ENCODE measurements at places on chromosomes 3 and 15. TPM values are rescaled to one million over a fixed set of nuclear protein-coding genes. Genes with fewer than 3 reads are reported as not detected.

GRCh38 chr15:23073890-23074646 is 34.7 kb upstream of the TUBGCP5 start:
- no peaks in the 10 kb centered on the region for H3K36me3 ChIP-seq
- no peak overlapping the region for H3K4me3 ChIP-seq
- H3K27ac ChIP-seq = no peak overlapping the region
- DNase-seq = no peak
- H3K4me1 ChIP-seq = no peaks in the 10 kb centered on the region
- no peaks in the 10 kb centered on the region for H3K27me3 ChIP-seq

- no peak overlapping the region for H3K4me3 ChIP-seq
- H3K36me3 ChIP-seq = no peaks in the 10 kb centered on the region
- H3K27me3 ChIP-seq = no peaks in the 10 kb centered on the region
- DNase-seq = no peak
- no peaks in the 10 kb centered on the region for H3K4me1 ChIP-seq
Measured at GRCh38 chr3:156728267-156728985, 54.0 kb downstream of the TIPARP start.

- H3K27me3 ChIP-seq = no peaks in the 10 kb centered on the region
- peak; percentile 62 for DNase-seq
- no peaks in the 10 kb centered on the region for H3K36me3 ChIP-seq
- H3K4me1 ChIP-seq = no peaks in the 10 kb centered on the region
- H3K27ac ChIP-seq = no peak overlapping the region
Measured at GRCh38 chr3:128133273-128133883, 9.8 kb upstream of the RUVBL1 start.

DNA sequence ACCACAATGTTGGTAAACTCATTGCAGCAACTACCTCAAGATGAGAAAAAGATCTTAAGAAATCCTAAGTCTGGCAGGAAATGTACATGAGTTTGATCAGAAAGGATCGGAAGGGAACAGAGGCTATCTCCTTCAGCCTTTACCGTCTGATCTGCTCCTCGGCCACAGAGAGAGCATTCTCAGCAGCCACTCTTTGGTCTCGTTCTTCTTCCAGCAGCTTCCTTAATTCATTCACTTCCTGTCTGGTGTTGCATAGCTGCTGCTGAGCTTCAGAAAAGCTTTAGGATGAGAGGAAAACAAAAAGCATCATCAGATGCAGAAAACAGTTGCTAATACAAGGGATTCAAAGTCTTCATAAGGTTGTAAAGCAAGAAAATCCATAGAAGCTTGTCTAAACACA is 6.6 kb upstream of the HCLS1 start:
- peaks cover 11% of the 10 kb centered on the region for H3K36me3 ChIP-seq
- no peaks in the 10 kb centered on the region for H3K27me3 ChIP-seq
- DNase-seq = no peak
- H3K27ac ChIP-seq = no peak overlapping the region

GRCh38 chr3:156670652-156671051 is 3.7 kb upstream of the TIPARP start:
- H3K27ac ChIP-seq = no peak overlapping the region
- H3K27me3 ChIP-seq = no peaks in the 10 kb centered on the region
- H3K36me3 ChIP-seq = no peaks in the 10 kb centered on the region
- peaks cover 2% of the 10 kb centered on the region for H3K4me1 ChIP-seq
- no peak overlapping the region for H3K4me3 ChIP-seq

- no peaks in the 10 kb centered on the region for H3K27me3 ChIP-seq
- H3K36me3 ChIP-seq = no peaks in the 10 kb centered on the region
- H3K4me3 ChIP-seq = no peak overlapping the region
Measured at GRCh38 chr15:47376190-47376589, 341.1 kb upstream of the SEMA6D start.

DNA sequence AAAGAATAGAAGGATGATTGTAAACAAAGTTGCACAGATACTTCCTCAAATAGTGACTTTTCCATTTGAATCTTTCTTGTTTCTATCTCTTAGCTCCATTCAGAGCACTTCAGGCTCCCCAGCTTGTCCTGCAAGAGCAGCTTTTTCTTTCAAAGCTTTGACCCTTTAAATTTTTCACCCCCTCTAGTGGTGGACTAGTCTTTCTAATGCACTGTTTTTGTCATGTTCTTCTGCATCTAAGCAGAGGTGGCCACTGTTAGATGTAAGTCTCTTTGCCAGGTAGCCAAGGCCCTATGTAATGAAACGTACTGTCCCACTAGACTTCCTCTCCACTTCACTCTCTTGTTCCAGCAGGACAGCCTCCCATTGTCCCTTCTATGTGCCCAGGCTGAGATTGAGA is 74.0 kb upstream of the MANF start:
- no peaks in the 10 kb centered on the region for H3K4me1 ChIP-seq
- no peaks in the 10 kb centered on the region for H3K36me3 ChIP-seq
- H3K4me3 ChIP-seq = no peak overlapping the region
- no peak overlapping the region for H3K27ac ChIP-seq
- DNase-seq = no peak

GRCh38 chr3:101665851-101666250 is 11.1 kb downstream of the ZBTB11 start:
- no peak for DNase-seq
- H3K27ac ChIP-seq = no peak overlapping the region
- H3K4me1 ChIP-seq = no peaks in the 10 kb centered on the region
- H3K36me3 ChIP-seq = peaks cover 45% of the 10 kb centered on the region
- no peak overlapping the region for H3K4me3 ChIP-seq

DNA sequence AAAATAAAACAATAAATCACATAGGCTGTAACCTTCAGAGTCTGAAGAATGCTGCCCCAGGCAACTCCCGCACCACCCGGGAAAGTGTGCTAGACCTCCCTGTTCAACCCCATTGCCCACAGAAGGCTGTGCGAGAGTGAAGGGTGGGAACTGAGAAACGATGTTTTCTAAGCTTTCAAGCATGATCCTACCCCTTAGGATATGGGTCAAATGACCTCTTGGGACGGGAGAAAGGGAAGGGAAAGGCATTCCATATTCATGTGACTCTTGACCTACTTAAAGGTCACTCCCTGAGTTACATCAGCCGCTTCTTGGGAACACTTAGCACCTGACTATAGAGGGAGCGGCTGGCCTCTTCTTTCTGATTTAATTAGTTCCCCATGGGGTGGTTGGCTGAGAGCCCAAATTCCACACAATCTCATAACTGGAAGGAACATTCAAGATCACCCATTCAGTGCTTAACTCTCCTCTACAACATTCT is 114.7 kb upstream of the SLC24A5 start:
- H3K27ac ChIP-seq = no peak overlapping the region
- H3K27me3 ChIP-seq = no peaks in the 10 kb centered on the region
- no peaks in the 10 kb centered on the region for H3K36me3 ChIP-seq
- no peak overlapping the region for H3K4me3 ChIP-seq
- DNase-seq = no peak
- H3K4me1 ChIP-seq = no peaks in the 10 kb centered on the region

Gene P3H2
- total RNA-seq = 6.9 TPM

Gene LNP1
- 4.7 TPM for total RNA-seq

Gene ITGB5
- 66.6 TPM for total RNA-seq

Gene GOLGA6L7
- not detected for total RNA-seq

Gene DLL4
- 3.8 TPM for total RNA-seq

Gene C3orf33
- total RNA-seq = 2.4 TPM

Measured in liver (tissue), 10 donors.